ENCODE measurements at places on chromosomes 7 and 10.

- DNase-seq = no peak
Observed at GRCh38 chr10:49257154-49257553, 41.8 kb upstream of the C10orf71 start.

DNA sequence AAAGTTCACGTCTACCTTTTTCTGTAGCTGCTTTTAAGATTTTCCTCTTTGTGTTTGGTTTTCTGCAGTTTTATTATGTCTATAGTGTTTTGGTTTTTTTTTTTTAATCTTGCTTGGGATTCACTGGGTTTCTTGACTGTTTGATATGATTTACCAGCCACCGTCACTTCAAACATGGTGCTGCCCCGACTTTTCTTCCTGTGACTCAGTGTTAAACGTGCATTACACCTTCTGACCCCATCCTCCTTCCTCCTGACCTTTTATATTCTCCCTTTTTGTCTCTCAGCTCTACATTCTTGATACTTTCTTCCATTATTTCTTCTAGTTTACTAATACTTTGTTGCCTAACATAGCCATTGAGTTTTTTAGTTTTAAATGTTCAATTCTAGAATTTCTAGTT lies 61.5 kb downstream of the GNA12 start:
- DNase-seq = no peak

- no peak for DNase-seq
Observed at GRCh38 chr10:51747216-51747615, 47.8 kb upstream of the CSTF2T start.

GRCh38 chr7:132771301-132771730 lies 195.0 kb upstream of the PLXNA4 start:
- no peak for DNase-seq

DNA sequence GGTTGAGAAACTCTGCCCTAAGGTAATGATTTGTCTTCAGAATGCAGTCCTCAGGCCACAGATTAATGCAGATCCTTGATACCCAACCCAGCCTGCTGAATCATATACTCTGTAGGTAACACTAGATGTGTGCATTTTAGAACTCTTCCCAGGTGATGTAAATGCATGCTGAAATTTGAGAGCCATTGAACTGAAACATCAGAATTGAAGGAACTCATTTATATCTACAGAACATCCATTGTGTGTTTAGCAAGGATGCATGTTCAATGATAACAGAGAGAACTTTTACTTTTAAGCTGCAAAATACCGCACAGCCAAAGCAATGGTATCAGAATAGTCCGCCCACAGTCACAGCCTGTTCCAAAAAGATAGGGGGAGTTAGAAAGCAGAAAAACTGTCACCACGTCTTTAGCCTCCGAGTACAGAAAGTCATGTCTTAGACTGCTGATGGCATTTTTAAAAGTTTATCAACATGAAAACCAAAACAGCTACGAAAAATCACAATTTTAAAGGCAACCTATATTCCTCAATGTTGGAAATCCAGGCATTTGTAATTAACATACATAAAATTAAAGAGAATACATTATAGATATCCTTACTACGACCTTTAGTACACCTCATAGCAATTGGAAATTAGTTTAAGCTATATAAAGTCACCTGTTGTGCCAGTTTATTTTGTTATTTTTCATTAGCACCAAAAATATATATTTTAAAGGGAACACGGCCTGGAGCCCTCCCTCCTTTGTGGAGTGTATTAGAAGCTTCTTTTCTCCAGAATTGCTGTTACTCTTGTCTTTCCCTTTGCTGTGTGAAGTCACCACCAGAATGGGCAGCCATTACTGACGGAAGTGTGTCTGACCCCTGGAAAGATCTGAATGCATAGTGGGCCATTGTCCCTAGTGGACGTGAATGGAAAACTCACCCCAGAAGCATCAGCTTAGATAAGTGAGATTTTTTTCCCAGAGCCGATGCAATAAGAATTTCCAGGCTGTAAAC lies 65.8 kb upstream of the PRKAR2B start:
- no peak for DNase-seq

DNA sequence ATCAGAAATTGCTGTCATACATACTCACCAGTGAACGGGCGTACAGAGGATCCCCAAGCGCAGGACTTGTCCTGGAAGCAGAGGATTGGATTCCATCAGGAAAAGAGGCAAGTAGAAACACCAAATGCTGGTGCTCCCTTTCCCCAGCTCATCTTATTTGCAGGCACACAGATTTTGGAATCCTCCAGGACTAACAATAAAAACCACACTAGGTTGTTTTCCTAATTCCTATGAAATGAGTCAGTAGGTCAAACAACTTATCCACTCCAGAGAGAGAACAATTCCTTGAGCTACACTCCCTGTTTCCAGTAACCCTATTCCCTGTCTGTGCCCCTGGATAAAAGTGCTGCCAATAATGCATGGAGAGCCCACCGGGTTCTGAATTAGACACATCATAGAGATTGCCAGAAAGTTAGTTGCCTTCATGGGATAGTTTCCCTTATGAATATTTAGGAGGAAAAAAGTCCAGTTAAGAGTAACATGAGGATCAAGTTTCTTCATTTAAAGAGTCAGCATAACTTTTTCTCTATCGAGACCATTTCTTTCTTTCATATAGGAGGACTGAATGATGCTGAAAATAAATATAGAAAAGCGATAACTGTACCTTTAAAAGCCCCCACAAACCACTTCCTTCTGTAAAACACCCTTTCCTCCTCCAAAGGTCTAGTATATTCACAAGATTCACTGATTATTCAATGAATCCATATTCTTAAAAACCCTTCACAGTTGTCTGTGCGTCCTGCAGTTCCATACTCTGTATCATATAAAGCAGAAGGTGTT lies 178.3 kb upstream of the KLF14 start:
- no peak for DNase-seq

DNA sequence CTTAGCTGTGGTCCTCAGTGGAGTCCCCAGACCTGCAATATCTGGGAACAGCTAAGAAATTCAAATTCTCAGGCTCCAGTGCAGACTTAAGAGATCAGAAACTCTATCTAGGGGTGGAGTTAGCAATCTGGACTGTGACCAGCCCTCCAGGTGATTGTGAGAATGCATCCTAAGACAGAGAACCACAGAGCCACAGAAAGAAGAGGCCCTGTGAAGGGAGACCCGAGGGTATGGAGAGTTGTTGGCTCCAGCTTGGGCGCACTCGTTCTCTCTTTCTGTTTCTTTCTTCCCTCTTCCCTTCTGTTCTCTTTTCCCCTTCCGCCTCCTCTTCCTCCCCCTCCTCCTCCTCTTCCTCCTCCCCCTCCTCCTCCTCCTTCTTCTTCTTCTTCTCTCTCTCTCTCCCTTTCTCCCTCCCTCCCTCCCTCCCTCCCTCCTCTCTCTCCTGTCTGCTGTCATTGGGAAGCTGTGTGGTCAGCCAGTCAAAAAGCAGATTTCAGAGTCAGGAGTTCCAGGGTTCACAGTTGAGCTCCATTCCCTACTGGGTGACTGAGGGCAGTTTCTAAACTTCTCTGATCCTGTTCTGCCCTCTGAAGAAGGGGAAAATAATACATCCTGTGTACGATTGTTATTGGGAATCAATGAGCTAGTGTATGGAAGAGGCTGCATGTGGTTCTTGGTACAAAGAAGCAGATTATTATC lies 62.1 kb upstream of the STEAP1B start:
- no peak for DNase-seq

GRCh38 chr10:127978481-127978880 lies 71.6 kb downstream of the PTPRE start:
- DNase-seq = no peak

All from retina (tissue), 1 donor.